ENCODE measurements at places on chromosomes 7 and 10. TPM values are rescaled to one million over a fixed set of nuclear protein-coding genes. Genes with fewer than 3 reads are reported as not detected.

The TMEM236 gene
- total RNA-seq, result 0.30 TPM

The ENTPD1 gene
- total RNA-seq, result 6.3 TPM

The BEND7 gene
- 10.9 TPM for total RNA-seq

The ARL5B gene
- total RNA-seq, result 7.4 TPM

The EXOC4 gene
- total RNA-seq, result 32.1 TPM
